Stimulated activated effector memory CD8-positive, alpha-beta T cell treated with anti-CD3 and anti-CD28 coated beads, Interleukin-12 subunit alpha, Interleukin-12 subunit beta, amount 100 ng/mL, for 72 hours (primary cell): ENCODE measurements at places on chromosomes 6 and 20.
A peak's percentile ranks its signal among the peaks of the same experiment; 100 is the strongest.

DNA sequence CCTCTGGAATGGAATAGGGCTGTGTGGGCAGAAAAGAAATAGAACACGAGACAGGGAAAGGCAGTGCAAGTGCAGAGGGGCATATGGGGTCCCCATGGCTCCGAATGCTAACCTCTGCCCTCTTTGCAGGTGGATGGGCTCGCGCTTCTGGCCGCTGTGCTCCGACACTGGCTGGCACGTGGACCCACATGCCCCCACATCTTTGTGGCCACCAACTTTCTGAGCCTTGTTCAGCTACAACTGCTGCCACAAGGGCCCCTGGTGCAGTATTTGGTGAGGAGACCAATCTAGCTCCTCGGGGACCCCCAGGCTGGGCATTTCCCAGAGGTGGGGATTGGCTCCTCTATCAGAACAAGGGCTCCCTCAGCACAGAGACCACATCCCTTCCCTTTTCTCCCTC, 1.1 kb upstream of the SAPCD1 start:
- no peak for DNase-seq

DNA sequence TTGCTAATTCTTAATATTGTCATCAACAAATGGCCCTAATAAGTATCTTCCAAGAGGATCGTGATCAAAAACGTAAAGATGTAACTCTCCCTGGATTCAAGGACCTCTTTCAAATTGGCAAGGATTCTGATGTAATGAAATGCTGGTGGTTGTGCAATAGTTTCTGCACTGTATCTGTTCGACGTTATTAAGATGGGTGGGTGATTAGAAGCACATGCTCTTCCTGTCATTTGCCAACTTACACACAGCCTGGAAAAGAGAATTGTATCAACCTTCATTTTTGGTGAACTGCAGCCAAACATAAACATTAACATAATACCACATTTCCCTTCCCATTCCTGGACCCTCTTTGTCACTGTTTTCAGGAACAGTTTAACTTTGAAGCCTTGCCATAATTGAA, 9.8 kb downstream of the FOXQ1 start:
- no peak for DNase-seq

DNA sequence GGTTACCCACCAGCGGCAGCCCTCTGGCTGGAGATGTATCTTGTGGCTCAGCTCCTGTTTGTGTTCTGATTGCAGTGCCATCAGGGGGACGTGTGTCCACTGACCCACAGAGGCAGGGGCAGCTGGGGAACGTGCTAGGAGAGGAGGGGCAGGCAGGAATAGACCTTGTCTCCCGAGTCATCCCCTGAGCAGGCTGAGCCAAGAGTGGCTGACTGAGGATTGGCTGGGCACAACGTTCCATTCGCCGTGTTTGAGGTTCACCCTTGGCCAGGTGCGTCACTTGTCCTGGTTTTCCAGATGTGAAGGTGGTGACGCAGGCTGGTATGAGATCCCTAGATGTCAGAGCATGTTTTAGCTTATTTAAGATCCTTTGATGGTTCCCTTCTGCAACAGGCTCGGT, 57.7 kb downstream of the ADNP start:
- no peak for DNase-seq

DNA sequence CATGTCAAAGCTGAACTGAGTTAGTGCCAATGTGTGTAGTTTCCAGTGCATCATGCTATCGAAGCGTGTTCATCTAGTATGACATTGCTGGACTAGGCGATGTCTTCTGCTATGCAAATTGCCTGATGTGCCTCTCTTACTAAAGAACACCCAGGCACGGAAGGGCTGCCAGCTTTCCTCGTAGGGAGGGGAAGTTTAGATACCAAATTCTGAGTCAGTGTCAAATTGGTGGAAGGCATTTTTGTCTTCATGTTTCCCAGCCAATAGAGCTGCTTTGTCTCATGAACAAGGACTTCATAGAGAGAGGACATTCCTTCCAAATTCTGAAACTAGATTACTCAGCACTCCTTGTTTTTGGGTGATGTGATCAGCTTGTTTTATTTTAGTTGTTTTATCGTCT, 320.1 kb downstream of the BTBD3 start:
- no peak for DNase-seq

DNA sequence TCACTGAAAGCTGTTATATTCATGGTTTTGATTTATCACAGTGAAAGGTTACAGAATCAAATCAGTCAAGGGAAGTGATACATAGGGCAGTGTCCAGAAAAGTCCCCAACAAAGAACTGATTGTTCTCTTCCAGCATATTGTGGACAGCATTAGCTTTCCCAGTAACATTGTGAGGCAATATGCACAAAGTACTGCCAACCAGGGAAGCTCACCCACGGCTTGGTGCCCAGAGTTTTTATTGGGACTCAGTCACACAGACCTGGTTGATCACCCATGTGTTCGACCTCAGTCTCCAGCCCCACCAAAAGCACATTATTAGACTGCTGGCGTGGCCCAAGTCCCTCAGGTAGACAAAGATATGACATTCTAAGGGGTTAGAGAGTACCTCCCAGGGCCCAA, 76.0 kb downstream of the LCA5 start:
- DNase-seq = no peak

DNA sequence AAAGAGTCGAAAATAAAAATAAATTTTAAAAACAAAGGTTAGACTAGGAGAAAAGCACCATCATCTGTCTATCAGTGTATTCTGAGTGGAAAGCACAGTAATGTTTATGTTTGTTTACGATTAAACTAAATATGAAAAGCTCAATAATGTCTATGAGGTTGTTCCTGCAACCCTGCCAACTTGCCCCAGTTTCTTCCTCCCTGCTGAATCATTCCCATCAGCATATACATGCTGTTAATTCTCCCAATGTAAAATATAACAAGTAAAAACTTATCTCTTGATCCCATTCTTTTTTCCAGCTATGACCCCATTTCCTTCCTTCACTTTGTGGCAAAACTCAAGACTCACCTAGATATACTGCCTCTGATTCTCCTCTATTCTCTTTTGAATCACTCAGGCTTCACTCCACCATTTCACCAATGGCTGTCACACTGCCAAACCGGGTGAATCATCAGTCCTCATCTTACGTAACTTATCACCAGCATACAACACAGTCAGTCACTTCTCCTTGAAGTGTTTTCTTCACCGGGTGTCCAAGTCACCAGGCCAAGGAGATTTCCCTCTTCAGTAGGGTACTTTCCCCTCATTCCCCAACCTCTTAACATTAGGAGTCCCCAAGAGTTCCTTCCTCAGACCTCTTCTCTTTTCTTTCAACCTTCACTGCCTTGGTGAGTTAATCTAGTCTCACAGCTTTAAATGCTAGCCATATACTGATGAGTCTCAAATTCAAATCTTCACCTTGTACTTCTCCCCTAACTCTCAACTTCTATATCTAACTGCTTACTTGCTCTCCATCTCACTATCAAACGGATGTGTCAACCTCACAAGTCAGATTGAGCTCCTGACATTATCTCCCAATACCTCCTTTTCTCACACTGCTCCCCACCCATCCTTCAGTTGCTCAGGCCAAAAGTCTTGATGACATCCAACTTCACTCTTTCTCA, 6.2 kb downstream of the TMEM242 start:
- no peak for DNase-seq

DNA sequence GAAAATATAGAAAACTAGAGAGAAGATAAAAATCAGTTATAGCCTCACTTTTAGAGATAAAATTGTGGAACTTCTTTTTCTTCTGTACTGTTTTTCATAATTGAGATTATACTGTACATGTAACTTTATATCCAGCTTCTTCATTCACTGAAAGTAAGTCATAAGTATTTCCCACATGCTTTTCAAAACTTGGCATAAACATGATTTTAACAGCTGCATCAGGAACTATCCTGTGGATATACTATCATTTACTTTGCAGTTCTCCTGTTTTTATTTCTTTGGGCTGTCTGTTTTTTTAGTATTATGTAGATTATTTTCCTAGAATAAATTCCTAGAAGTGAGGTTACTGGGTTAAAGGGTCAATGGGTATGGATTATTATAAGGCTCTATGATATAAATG, 14.8 kb downstream of the DSTN start:
- DNase-seq = no peak

- DNase-seq = no peak
Observed at GRCh38 chr6:159826004-159826403, 25.9 kb downstream of the PNLDC1 start.

DNA sequence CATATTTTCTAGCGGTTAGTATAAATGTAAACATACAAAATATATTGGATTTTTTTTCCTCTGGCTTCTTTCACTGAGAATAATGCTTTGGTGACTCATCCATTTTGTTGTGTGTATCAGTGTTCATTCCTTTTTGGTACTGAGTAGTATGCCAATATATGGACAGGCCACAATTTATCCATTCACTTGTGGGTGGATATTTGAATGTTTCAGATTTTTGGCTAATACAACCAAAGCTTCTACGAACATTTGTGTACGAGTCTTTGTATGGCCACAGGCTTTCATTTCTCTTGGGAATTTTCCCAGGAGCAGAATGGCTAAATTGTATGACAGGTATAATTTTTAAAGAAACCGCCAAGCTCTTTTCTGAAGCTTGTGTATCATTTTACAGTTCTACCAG, 677.5 kb downstream of the HDGFL1 start:
- no peak for DNase-seq

GRCh38 chr20:20549267-20549612, 163.2 kb downstream of the RALGAPA2 start:
- DNase-seq = no peak

GRCh38 chr6:150293423-150294173, 75.2 kb upstream of the IYD start:
- DNase-seq = no peak

DNA sequence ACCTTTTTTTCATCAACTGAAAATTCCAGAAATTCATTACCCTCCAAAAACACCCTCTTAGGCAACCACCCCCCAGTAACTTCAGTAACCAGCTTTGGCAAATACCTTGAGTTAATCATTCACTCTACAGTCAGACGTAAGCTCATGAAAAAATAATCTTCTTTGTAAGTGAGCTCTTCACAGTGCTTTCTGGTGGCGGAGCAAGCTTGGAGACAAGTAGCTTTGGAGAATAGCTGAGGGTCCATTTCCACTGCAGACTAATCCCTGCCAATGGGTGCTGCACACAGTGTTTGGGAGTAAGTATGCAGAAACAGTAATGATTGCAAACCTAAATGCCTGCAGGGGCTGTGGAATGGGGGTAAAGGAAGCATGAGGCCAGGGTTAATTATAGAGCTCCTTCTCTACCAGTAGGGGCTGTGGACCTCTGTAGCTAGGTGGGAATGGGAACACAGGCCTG, 56.8 kb upstream of the HINT3 start:
- DNase-seq = no peak

- peak; percentile 43 for DNase-seq
Observed at GRCh38 chr6:136290410-136291010, 864 bp upstream of the BCLAF1 start.

DNA sequence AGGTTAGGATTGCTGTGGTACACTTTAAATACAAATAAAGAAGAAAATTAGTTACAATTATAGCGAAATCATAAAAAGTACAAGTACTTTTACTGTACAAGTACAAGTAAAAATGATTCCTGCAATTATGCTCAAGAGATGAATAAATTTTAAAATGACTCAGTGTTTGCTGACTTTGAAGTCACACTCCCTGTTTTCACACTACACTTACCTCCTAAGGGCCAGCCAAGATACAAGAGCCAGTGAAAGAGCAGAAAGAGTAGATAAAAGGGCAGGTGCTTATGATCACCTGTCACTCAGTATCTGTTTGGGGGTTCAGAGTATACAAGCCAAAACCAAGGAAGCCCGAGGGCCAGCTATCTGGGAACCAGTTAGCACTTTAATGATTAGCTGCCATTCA, 41.0 kb upstream of the COL21A1 start:
- DNase-seq = no peak

GRCh38 chr20:9808166-9808565, 30.7 kb downstream of the PAK5 start:
- no peak for DNase-seq

GRCh38 chr6:37308069-37308815, 45.5 kb upstream of the RNF8 start:
- DNase-seq = no peak

- DNase-seq = no peak
Observed at GRCh38 chr6:75124983-75125382, 80.9 kb downstream of the COL12A1 start.

GRCh38 chr20:32232326-32232886, 24.7 kb downstream of the POFUT1 start:
- DNase-seq = no peak

GRCh38 chr20:49919461-49919860, 4.1 kb upstream of the SPATA2 start:
- DNase-seq = no peak

DNA sequence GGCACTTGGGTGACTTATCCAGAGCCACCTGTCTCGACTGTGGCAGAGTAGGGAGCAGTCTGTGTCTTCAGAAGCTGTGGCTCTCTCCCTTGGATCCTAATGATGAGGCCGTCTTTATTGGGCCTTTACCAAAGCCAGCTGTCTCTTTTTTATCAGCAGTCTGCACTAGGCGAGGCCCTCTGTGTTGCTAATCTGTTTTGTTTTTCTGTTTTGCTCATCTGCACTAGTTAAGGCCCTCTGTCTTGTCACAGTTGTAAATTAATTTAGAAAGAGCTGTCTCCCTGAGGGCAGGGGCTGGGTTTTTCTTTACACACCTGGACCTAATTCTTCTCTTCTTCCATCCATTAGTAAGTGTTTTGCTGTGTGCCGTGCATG, 45.0 kb downstream of the CDS2 start:
- no peak for DNase-seq

GRCh38 chr20:62624325-62624690, 18.0 kb upstream of the SLCO4A1 start:
- DNase-seq = no peak

DNA sequence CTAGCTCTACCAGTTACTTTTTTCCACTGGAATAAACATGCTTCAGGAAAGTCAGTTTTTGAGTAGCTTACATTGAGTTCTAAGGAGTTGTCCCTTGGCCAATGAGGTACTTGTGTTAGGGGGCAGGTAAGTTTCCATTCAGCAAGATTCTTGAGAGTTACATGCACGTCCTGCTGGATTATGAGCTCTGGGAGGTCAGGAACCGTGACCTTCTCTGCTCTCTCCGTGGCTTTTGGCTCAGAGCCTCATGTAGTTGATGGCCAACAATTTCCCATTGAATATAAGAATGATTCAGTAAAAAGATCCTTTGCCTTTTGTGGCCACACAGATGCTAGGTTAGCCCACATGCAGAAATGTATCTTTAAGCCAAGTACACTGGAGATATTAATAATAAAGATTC, 181.8 kb upstream of the RALGAPA2 start:
- DNase-seq = no peak

DNA sequence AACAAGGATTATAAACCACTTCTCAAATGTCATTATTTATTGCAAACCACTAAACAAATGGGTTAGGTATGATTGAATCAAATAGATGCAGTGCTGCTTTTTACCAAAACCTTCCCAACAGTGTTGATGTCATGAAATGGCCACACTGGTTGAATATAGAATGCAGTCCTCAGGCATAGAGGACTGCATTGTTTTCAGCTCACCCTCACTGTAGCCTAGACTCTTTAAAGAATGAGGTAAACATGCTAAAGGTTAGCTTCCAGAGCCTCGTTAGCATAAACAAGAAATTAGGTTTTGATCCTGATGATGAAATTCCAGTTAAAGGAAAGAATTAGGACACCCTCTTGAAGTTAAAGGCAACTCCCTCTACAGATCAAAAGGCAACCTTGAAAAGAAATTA, 224.3 kb downstream of the ALDH8A1 start:
- no peak for DNase-seq
